ENCODE measurements at places on chromosomes 6 and 20. TPM values are rescaled to one million over a fixed set of nuclear protein-coding genes. Genes with fewer than 3 reads are reported as not detected.

DNA sequence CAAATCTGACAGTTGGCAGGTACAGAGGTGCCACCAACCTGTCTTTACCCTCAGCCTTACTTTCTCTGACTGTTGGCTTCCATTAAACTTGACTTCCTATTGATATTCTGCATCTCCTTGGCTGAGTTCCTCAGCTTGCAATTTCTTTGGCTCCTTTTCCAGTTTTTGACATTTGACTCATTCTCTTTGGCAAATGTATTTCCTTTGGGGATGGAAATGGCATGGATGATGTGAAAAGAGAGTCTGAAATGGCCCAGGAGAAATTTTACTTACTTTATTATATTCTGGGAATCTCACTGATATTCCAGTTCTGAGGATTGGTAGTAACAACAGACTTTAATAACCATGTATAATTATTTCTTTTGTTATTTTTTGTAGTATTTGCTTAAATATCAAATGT is 255.2 kb downstream of the CD109 start:
- no peak for DNase-seq

- DNase-seq = no peak
These were observed 305.2 kb upstream of the CITED2 start for GRCh38 chr6:139679516-139680179.

DNA sequence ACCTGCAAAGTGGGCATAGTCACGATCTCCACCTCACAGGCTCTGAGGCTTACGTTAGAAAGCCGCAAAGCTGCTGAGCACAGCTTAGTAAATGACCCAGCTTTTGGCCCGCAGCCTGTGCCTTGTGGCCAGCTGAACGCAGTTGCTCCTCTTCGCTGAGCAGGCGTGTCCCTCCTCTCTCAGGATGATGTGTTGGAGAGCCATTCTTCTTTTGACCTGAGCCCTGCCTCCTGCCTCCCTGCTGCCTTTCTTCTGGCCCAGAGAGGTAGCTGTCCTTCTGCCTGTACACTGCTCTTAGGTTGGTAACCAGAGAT is 47.6 kb upstream of the MYL9 start:
- no peak for DNase-seq

Gene OPN5
- total RNA-seq = 0.09 TPM

DNA sequence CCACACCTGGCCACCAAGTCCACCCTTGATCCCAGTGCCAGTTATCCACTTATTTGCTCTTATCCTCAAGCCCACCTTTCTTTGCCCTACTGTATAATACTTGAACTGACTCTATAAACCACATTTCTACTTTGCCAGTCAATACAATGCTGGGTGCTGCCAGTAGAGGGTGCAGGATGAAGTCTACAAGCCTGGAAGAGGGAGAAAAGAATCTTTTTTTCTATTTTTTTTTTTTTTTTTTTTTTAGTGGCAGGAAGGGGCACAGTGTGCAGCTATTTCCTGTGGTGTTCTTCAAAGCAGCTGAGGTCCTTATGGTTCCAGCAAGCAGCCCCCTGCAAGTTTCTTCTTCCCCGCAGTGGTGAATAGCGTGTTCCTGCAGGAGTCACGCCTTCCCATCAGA is 22.2 kb upstream of the GABRR1 start:
- DNase-seq = no peak

- DNase-seq = no peak
These were observed 153.2 kb upstream of the PRND start for GRCh38 chr20:4568361-4568959.

DNA sequence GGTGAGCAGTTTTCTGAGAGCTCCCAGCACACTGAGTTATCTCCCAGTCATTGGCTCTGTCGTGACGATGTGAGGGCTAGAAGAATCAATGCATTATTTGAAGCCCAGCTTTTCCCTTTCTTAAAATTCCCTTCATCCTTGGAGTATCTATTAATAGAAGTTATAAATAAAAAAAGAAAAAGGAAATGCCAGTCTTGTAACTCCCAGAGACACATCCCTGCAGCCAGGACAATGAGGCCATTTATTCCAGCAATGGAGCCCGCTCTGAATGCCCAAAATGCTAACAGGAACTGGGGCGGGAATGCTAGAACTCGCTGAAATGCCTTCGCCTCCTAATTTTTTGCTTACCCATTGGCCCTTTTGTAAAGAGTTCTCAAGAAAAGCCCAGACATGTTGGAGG is 305.8 kb downstream of the TFAP2C start:
- no peak for DNase-seq

GRCh38 chr6:33772902-33773472 is 15.9 kb downstream of the LEMD2 start:
- DNase-seq = no peak

DNA sequence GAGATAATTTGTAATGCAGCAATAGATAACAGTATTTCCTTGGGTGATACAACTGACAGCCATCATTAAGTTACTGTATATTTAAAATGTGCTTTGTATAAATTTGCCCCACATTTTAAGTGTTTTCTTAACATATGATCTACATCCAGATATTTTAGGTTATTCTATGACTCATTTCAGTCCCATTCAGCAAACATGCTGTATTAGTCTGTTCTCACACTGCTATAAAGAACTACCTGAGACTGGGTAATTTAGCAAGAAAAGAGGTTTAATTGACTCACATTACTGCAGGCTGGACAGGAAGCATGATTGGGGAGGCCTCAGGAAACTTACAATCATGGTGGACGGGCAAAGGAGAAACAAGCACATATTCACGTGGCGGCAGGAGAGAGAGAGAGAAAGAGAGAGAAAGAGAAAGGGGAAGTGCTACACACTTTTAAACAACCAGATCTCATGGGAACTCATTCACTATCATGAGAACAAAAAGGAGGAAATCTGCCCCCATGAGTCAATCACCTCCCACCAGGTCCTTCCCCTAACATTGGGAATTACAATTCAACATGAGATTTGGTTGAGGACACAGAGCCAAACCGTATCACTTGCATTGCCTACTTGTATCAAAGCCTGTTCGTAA is 9.6 kb upstream of the CHD6 start:
- no peak for DNase-seq

- DNase-seq = no peak
These were observed 118.3 kb downstream of the PSMB1 start for GRCh38 chr6:170434821-170435155.

- no peak for DNase-seq
These were observed 386.9 kb downstream of the CDH4 start for GRCh38 chr20:61638802-61639585.

- DNase-seq = no peak
These were observed 178.3 kb downstream of the CARMIL1 start for GRCh38 chr6:25457516-25457915.

DNA sequence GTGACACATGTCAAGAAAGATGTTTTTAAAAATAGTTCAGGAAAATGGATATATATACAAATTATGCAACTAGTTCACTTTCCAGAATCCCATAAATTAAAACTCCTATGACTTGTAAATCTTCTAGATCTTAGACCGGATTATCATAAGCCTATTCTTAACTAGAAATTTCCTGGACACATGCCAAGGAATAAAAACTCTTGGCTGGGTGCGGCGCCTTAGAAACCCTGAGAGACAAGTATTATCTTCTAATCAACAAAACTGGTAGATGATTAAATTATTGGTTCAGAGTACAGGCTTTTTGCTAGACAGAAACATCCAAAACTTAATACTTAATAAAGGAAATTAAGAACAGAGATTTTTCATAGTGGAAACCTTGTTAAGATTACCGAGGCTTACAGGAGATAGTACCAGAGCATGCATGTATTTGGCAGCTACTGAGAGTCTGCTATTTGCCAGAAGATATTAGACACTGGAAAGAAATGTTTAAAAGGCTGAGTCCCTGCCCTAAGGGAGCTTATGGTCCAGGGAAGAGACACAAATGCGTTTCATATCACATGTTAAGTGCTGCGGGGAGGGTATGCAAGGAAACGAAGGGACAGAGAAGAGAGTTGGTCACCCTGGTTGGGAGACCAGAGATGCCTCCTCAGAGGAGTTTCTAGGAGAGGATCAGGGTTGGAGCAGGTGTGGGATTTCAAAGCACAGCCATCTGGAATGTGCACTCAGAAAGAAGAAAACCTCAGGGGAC is 46.5 kb upstream of the IFNGR1 start:
- no peak for DNase-seq

Gene COX4I2
- total RNA-seq = not detected

Gene TRAPPC3L
- total RNA-seq = not detected

Gene PLEKHG1
- total RNA-seq = 42.2 TPM

DNA sequence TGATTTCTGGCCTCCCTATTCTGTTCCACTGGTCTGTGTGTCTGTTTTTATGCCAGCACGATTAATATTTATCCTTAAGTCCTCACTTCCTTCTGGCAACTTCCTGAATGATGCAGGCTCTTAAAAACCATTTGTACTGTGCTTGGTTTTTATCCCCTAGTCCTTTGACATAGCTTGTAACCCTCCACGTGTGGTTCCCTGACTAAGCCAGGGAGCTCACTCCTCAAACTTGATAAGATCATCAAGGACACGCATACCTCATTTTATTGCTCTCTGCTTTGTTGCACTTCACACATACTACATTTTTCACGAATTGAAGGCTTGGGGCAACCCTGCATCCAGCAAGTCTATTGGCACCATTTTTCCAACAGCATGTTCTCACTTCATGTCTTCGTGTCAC is 166.4 kb upstream of the UST start:
- DNase-seq = no peak

Gene SDC4
- 121 TPM for total RNA-seq

GRCh38 chr6:158868890-158869825 is 50.0 kb upstream of the EZR start:
- DNase-seq = peak; percentile 95

DNA sequence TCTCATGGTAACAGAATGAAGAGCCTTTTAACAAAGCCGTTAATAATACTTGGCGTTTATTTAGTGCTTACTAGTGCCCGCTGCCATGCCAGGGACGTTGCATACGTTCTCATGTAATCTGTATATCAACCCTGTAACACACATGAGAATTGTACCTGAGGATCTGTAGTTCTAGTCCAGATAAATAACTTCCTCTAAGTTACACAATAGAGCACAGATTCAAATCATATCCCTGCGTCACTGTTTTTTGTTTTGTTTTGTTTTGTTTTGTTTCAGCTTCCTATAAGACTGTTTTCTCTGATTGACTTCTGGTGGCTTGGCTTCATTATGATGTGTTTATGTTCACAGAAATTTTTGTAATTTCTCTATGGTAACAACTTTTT is 553 bp downstream of the ZSCAN16 start:
- DNase-seq = no peak

Gene MTFR2
- 3.8 TPM for total RNA-seq

DNA sequence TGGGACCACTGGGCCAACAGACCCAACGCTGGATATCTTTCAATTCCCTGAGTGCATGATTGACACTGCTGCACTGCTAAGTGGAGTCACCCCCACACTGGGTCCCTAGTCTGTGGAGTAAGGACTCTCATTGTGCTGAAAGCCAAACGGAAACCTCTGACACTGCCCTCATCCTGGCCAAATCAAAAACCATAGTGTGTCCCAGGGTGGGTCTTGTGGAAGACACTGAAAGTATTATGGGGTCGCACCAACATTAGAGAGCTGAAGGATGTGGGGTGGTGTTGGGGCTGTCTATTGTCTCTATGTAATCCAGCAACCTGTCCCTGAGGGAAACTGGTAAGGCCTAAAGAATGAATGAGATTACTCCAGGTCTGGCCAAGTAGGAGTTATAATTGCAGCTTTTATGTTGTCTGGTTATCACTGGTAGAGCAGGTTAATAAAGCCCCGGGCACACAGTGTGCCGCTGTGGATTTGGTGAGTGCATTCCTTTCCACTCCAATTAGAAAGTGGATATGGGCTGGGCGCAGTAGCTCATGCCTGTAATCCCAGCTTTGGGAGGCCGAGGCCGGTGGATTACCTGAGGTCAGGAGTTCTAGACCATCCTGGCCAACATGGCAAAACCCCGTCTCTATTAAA is 57.9 kb downstream of the HLA-A start:
- DNase-seq = no peak

- DNase-seq = no peak
These were observed 111.1 kb downstream of the FOXC1 start for GRCh38 chr6:1720620-1721322.

Gene BPIFA1
- not detected for total RNA-seq

DNA sequence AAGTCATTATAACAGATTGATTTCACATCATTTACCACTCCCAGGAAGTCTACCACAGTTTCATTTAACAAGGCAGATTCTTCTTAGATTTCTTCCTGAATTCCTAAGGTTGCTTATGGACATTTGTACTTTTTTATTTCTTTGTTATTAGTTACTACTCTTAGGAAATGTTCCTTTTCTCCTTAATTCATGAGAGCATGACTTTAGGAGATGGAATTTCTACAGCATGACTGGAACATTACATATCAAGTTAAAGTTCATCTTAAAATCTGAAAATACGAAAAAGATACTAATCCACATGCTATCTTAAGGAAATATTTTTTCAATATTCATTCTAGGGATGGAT is 22.3 kb downstream of the CNKSR3 start:
- DNase-seq = no peak

DNA sequence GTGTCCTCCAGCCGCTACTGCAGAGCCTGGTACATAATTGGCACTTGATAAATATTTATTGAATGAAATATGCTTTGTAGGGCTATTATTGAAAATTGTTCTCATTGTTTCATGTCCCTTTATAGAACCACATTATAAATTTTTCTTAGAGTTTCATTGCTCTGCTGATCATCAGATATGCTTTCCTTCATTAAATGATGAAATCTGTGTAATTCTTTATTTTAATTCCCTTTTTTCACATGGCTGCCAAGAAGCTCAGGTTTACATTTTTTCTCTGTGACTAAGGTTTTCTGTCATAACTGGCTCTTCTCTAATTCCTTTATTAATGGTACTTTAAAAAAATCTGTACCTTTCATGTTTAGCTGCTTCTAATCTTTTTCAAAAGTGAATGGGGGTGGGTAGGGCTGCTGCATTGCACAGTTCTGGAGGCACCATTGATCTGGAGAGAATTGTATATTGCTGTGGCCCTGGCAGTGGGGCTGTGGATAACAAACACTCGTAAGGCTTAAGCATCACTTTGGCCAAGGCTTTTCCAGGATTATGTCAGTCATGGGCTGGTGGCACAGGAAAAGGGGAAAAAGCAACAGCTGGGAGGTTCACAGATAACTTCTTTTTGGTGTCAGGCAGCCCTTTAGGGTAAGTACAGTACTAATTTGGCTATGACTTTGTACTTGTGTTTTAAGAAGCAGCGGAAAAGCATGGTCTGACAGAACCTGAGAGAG is 43.8 kb downstream of the ARFGEF2 start:
- no peak for DNase-seq

Gene SULF2
- total RNA-seq = 104 TPM

GRCh38 chr20:33559212-33559611 is 69.3 kb downstream of the CBFA2T2 start:
- DNase-seq = no peak

GRCh38 chr20:56433221-56433879 is 21.3 kb downstream of the CASS4 start:
- DNase-seq = no peak

GRCh38 chr6:146027586-146028251 is 1.1 kb upstream of the GRM1 start:
- no peak for DNase-seq

GRCh38 chr6:53858913-53859312 is 64.1 kb downstream of the LRRC1 start:
- DNase-seq = no peak

GRCh38 chr6:15781890-15782289 is 119.1 kb upstream of the DTNBP1 start:
- DNase-seq = no peak

All from progenitor cell of endocrine pancreas (in vitro differentiated cells).